ENCODE measurements at places on chromosomes 4 and X.
A peak's percentile ranks its signal among the peaks of the same experiment; 100 is the strongest.

GRCh38 chr4:149518471-149518870 is 297.2 kb downstream of the IQCM start:
- no peak for DNase-seq

DNA sequence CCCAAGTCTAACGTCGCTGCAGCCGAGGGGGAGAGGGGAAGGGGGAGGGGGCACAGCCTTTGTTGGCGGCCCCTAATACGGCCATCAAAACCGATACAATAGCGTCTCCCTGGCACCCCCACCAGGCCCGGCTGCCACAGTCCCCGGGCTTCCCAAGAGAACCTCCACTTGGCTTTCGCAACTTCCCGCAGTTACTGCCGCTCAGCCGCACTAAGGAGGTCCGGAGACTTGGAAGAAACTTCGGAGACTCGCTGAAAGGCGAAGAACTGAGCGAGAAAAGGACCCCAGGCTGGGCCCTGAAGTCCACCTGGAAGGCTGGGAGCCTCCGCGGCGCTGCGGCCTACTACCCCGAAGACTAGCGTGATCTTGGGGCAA is 2.8 kb downstream of the NKX6-1 start:
- no peak for DNase-seq

DNA sequence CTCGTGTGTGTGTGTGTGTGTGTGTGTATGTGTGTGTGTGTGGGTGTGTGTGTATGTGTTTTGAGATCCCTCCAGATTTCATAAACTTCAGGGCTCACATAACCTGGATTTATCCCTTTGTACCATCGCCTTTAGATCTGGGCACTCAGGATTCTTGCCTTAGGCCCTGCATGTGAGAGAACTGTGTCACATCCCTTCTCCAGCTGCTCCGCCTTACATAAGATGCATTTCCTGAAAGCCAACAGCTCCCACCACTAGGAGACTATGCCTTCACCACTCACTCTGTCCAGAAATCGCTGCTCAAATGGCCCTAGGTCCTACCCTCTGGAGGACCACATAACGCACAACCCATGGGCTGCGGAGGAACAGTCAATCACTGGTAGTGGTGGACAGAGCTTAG is 348.8 kb downstream of the CCSER1 start:
- no peak for DNase-seq

DNA sequence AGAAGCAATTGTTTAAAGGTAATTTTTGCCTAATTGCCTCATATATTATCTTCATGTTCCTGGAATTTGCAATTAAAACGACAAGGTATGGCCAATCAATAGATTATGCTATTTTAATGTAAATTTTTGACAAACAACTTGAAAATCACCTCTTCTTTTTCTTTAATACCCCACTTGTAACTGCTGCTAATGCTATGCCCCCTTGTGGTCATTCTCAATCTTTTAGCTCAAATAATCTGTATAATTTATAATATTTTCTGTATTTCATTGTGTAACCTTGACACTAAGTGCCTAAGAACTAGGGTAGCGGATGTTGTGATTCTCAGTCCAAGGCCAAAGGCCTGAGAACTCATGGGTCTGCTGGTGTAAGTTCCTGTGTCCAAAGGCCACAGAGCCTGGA is 831.7 kb upstream of the POU3F4 start:
- no peak for DNase-seq

DNA sequence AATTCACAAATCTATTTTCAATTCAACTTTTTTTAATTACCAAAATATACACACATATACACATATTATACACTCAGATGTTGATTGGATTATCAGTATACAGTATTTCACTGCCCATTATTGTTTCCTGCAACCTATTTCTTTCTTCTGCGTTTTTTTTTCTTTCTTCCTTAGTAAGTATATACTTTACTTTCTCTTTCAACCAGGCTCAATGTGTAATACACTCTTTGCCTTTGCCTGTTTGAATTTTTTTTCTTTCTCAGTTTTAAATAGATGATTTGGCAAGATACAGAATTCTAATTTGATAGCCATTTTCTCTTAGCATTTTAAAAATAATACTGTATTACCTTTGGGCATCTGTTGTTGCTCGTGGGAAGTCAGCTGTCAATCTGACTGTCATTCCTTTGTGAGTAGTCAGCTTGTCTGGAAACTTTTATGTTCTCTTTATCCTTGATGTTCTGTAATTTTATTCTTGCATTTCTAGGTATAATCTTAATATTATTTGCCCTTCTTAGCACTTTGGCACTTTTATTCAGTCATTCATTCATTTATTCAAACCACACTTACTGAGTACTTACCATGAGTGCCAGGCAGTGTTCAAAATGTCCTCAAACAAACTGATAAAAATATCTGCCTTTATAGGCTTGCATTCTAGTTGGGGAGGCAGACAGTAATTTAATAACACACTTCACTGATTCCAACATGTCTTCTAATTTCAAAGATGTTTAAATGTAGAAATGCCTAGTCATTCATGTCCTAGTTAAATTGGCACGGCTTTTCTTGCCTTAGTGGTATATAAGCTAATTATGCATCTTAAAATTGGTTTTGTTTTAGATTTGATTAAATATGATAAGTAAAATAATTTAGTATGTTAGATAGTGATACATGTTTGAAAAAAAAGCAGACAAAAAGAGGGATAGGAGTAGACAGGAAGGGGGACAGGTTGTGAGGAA is 3.7 kb downstream of the USP38 start:
- DNase-seq = no peak

DNA sequence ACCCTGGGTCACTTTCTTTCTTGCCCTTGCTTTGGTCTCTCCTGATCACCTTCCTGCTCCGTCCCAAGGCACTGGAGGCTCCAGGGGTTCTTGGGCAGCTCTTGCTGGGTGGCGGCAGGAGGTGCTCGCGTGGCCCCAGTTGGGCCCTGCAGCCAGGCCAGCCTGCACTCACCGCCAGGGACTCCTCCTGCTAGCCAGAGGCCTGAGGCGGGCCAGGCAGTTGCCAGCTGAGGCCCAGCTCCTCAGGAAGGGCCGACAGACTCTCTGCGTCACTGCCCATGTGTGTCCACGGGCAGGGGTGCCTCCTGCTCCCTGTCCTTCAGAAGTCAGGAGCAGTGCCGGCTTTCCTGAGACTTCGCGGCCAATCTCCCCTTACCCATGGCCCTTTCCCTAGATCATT is 9.3 kb downstream of the SUV39H1 start:
- DNase-seq = no peak

- no peak for DNase-seq
Observed at GRCh38 chr4:174423257-174423944, 98.9 kb downstream of the HPGD start.

GRCh38 chrX:144253356-144253755 is 369.5 kb downstream of the UBE2NL start:
- no peak for DNase-seq

- DNase-seq = no peak
Observed at GRCh38 chr4:165383591-165384073, 4.8 kb downstream of the CPE start.

DNA sequence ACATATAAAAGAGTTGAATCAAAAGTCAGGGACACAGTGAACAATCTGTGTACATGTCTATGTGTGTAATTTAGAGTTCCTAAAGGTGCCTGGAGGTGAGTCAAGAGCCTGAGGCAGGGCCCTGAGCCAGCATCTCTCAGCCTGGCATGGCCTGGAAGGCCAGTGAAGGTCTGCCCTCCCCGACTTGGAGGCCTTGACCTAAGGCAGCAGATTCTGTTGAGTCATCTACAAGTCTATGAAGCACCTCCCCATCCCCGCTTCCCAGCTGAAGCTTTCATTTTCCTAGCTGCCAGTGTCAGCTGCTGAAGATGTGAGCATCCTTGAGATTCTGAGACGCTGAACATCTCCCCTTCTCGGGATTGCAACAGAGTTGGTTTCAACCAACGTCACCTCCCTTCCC is 583.9 kb downstream of the BCOR start:
- no peak for DNase-seq

GRCh38 chr4:37836838-37837440 is 10.5 kb downstream of the PGM2 start:
- no peak for DNase-seq

- DNase-seq = no peak
Observed at GRCh38 chrX:44733931-44734330, 109.9 kb upstream of the DUSP21 start.

- DNase-seq = peak; percentile 82
Observed at GRCh38 chr4:174282836-174283506, 496 bp downstream of the FBXO8 start.

DNA sequence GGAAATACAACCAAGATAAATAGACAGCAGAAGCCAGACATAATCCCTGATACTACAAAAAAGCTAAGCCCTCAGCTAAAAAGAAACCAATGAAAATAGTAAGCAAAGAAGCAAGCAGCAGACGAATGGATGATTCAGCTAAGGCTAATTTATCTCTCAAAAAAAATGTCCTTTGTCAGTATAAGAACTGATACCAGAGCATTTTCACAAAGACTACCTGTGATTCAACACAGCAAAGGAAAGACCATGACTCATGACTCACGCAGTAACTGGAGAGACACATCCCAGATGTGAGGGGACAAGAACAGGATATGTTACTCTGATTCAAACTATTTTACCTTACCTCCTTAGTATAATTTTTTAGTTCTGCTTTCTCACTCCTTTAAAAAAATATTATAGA is 22.7 kb upstream of the TMPRSS11F start:
- DNase-seq = no peak

DNA sequence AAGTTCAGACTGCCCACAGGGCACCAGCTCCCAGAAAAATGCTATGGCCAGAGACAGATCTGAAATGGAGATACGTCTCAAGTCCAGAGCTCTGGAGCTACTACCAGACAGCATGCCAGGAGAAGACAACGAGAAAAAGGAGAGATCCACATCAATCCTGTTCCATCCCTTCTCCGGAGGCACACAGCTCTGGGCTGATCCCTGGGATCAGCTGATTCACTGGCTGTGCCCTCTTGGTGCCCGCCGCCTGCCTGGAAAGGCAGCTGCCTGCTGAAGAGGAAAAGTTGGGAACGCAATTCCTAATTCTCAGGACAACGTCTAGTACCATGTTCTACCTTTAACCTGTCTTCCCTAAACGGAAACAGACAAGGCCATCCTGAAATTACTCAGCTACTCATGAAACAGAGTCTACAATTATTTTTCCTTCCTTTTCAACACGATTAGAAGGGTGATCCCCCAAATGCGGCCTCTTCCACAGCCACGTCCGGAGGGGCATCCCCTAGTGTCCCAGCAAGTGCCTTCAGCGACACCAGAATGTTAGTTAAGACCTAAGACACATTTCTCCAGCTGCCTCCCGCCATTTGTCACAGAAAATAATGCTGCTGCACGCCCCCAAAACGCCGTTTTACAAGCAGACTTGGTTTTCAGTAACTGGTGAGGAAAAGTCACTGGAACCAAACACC is 2.4 kb downstream of the ZFYVE28 start:
- DNase-seq = no peak

- no peak for DNase-seq
Observed at GRCh38 chrX:133723930-133724329, 261.5 kb downstream of the GPC3 start.

- no peak for DNase-seq
Observed at GRCh38 chr4:78845472-78845871, 69.3 kb downstream of the BMP2K start.

- no peak for DNase-seq
Observed at GRCh38 chrX:126552313-126553022, at the start of gene DCAF12L1. Gene DCAF12L1 (minus strand): TSS chrX:126552814. CDS start chrX:126552608, 206 bp downstream.

- DNase-seq = no peak
Observed at GRCh38 chr4:91127192-91127591, 1000.0 kb downstream of the CCSER1 start.

GRCh38 chrX:47384502-47384901 is 14.1 kb downstream of the ZNF157 start:
- no peak for DNase-seq

DNA sequence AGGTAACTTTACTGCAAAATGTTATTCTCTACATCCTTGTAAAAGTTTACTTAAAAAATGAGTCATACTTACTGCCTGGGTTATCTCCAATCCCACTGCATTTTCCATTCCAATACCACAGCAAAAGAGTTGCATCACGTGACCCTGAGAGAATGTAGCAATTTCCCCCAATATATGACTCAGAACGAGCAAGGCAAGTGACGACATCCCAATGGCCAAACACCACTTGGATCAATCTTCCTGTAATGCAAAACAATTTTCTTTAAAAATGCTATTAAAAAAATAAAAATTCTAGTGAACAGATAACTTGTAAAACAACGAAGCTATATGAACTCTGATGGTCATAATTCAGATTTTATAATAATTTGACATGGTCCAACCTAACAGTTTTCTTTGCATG is 224.3 kb downstream of the DCLK2 start:
- no peak for DNase-seq

GRCh38 chr4:120761070-120761469 is 161.5 kb downstream of the PRDM5 start:
- no peak for DNase-seq

DNA sequence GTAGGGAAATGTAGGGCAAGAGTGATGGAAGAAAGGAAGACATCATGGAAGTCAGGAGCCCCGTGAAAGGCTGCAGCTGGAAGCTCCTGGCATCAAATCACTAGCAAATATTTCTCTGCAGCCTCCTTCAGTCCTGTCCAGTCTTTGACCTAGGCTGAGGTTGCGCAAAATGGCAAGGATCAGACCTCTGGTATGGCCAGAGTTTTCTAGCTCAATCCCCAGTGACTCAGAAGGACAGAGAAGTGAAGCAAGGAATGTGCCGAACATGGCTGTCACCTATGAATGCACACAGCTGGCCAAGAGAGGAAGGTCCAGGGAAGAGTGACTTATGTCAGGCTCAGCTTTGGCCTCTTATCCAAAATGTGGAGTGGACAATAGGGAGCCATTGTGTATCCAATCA is 71.1 kb upstream of the PHOX2B start:
- no peak for DNase-seq

DNA sequence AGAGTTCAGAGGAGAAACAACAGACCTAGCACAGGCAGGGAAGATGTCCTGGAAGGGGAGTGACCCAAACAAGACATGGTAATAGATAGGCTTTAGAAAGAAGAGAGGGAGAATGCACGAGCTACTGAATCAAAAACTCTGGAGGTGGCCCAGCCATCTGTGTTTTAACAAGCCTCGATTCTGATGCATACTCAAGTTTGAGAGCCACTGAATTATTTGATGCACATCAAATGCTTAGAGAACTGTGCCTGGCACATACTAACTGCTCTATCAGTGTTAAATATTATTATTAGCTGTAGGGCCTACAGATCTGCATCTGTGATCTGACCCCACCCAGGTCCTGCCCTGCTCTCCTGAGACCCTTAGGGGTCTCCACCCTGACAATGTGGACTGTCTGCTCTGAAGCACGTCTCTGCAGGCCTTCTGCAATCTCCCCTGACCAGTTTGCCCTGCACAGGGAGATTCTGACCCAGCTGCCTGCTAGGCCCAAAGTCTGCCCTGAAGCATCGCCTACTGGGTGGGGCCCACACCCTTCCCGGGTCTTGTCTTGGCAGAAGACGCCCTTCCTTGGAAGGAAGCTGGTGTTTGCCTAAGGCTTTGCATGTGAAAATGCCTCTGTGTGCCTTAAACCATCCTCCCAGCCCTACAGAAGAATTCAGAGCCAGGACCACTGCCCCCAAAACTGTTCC is 201.5 kb upstream of the KLF3 start:
- no peak for DNase-seq

DNA sequence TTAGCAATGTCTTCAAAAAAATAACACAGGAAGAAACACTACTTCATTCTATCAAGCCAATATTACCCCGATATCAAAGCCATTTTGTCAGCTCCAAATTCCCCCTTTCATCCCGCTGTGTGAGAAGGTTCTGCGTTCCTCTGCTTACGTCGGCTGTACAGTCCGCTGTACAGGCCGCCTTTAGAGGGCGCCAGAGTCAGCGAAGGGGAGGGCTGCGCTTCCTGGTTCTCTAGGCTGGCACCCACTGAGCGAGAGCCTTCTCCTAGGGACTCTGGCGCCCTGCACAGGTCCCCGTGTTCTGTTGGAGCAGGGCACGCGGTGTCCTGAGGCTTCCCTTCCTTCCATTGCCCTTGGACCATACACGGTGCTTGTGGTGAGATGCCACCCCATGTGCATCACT is 25.3 kb upstream of the CT45A1 start:
- no peak for DNase-seq
